ENCODE measurements at places on chromosomes 16 and 17.

DNA sequence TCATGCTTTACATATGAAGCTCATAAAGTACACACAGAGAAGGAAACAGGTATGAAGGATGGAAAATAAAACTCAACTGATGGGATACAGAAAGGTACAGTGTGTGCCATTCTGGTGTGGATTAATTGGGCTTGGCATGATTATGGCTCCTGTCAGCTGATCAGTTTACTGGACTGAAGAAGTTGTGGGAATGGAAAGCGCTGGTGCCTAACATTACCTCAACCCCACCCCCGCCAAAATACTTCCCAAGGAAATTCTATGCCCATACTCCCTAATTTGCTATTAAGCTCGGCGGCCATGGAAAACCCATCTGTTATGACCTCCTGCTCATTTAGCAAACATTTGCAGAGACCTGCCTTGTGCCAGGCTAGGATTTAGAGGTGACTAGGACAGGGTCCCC, 16.6 kb upstream of the PMFBP1 start:
- DNase-seq: no peak

DNA sequence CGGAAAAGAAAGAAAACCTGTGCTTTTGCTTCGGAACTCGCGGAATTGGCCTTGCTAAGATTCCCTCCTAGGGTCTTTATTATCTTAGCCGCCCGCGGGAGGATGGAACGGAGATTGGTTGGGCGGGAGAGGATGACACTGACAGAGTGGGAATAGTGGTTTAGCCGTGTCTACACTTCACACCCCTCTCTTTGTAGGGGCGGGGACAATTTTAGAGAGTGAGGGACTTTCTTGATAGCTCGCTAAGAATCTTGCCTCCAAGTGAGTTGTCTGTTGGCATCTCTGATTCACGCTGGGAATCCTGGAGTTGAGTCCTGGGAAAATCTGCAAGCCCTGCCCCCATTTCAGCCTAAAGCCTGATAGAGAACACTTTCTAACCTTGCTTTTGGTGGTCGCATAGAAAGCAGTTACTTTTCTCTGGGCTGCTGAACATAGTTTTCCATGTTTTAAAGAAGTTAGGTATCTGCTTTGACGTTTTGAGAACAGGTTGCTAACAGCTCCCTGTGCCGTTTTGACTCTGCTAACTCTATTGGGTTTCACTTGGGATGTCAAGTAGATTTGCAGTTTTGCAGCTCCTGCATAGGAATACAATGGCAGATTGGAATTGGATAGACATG, 697 bp downstream of the NOL11 start:
- peak; percentile 32 for DNase-seq

GRCh38 chr17:12790249-12791106, 1.2 kb downstream of the ARHGAP44 start:
- DNase-seq: no peak

DNA sequence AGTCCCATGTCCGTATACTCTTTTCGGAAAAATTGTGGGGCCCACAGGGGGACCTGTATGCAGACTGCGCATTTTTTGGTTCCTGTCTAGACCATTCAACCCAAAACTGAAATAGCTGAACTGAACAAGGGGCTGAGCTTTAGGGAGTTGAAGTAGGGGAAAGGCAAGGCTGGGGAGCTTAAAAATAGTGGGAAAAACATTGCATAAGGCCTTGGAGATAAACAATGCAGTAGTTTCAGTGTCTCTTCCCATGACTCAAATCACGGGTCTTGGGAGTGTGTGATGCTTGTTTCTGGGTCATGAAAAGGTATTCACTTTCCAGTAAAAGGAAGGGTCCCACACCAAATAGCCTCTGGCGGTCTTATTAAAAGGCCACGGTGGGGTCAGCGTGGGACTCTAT, 402.8 kb upstream of the SALL1 start:
- no peak for DNase-seq

DNA sequence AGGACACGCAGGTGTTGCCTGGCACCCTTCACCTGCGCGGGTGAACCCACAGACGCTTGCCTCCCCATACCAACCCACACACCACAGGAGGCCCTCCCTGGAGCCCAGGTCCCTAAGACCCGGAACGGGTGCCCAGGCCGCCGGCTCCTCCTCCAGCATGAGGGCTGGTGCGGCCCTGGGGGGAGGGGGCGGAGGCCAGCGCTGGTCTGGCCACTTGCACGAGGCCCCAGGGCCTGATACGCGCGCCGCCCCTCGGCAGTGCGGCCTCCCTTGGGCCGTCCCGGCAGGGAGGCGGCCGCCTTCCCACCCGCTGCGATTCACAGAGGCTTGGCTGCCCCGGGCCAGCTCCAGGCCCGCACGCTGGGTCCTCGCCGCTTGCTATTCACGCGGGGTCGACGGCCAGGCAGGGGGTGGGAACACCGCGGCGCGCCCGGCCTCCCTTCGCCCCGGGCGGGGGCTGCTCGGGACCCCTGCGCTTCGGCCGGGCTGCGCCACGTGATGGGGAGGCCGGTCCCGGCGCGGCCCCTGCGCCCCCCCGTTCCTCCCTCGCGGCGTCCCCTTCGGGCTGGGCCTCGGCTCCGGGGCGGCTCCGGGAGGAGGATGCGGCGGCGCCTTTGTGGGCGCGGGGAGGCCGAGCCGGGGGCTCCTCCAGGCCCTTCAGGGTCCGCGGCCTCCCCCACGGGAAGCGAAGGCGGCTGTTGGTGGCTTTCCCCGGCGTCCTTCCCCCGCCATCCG, 685 bp downstream of the FASN start:
- no peak for DNase-seq

DNA sequence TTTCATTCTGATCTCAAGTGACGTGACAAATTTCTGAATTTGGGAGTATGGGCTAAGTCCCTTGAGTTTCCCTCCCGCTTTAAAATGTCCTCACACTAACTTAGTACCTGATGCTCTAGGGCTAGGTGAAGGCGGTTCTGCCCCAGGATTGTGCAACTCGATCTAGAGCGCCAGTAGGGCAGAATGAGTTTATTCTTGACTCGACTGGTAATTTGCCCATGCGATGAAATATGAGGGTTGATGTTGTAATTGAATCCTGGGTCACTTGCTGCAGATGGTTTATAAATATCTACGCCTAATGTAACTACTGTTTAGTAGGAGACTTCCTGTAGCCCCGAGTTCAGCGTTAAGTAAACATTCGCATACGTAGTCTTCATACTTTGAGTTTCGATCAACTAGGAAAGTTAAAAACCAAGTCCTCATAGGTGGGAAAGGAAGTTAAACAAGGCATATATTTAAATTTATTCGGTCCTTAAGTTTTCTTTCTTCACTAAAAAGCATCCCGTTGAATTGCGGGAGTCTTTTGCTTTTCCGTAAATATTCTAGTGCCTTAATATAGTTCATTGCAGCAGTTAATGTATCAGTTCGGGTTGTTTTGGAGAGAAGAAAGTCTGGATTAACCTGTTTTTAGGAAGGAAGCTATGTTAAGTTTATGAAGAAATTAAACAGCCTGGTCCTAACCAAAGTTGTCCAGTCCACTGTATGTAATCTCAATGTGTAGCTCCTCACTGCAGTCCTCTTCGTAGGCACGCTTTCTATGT, 1.6 kb downstream of the CTCF start:
- DNase-seq: no peak

GRCh38 chr17:40307740-40308239, 1.2 kb upstream of the RARA start:
- DNase-seq: no peak

DNA sequence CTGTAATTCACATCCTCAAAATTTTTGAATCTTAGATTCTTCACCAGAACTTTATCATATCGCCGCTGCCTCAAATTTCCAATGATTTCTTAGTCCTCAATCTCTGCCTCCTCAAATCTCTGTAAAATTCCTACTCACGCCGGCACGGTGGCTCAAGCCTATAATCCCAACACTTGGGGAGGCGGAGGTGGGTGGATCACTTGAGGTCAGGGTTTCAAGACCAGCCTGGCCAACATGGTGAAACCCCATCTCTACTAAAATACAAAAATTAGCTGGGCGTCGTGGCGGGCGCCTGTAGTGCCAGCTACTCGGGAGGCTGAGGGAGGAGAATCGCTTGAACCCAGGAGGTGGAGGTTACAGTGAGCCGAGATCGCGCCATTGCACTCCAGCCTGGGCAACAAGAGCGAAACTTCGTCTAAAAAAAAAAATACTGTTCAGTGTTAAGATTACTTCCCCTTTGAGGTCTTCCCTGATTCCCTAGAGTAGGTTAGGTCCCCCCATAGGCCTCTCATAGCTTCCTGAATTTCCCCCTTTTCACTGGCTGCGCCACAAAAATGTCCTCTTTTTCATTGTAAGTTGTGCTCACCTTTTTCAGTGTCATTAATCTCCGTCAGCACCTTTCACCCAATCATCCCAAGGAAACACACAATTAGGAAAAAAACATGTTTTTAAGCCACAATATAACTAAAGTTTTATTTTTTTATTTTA, 919 bp upstream of the CBX1 start:
- no peak for DNase-seq

GRCh38 chr16:86956437-86956836, 360.8 kb downstream of the C16orf95 start:
- no peak for DNase-seq

DNA sequence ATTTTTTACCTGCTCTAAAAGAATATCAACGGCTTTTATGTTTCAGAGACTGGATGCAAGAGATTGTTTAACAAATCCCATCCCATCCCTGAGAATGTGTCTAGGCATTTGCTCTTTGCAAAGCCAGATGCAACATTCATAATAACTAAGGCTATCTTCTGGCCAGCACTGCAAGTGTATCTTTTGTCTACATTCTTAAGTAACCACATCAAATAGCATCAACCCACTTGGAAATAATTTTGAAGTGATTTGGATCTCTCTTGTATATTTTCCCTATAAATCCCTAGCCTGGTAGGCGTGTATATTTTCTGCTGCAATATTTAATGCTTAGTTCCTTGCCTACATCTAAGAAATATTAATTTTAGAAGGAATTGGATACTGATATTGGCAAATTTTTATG, 64.3 kb downstream of the PIGL start:
- DNase-seq: no peak
